ENCODE measurements at places on chromosomes 2 and 18.

DNA sequence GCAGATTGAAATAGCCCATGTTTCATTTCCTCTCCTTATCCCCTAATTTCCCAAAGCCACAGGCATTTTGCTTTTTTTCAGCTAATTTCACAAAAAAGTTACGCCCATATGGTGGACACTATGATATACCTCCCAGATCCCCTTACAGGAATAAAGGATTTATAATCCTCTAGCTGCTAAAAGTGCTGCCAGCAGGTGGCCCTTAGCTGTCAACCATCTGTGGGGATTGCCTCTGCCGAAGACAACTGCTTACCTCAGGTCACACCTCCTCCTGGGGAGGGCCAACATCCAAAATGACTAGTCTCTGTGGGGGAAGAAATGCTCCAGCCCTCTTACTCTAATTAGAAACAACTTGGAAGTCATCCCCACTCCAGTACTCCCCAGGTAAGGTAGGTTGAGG, 61.0 kb upstream of the EPB41L3 start:
- DNase-seq: no peak

- no peak for DNase-seq
Measured at GRCh38 chr2:60899892-60900249, 18.5 kb downstream of the REL start.

DNA sequence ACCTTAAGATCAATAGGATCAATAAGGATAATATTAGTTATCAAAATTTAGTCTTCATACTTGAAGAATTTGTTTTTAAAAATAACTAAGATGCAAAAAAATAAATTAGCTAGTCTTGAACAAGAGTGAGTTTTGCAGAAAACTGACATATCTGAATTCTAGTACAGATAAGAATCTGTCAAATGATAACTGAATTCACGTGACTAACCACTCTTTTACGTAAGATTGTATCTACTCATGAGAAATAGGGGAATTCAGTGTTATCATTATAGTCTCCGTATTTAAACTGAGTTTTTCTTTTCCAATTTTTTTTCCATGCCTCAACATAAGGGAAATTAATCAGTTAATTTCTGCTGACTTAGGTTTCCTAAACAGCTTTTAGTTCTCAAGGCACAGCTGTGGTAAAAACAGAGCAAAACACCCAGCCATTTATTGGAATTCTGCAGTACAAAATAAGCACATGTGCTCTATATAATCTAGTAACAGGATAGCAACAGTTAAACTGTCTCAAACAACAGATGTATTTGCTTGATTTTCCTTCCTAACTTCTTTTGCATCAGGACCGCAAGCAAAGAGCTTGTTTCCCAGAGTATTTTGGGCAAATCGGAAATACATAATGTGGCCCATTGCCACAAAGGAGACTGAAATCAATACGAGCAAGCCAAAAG, 19.1 kb downstream of the SLC40A1 start:
- DNase-seq: no peak

DNA sequence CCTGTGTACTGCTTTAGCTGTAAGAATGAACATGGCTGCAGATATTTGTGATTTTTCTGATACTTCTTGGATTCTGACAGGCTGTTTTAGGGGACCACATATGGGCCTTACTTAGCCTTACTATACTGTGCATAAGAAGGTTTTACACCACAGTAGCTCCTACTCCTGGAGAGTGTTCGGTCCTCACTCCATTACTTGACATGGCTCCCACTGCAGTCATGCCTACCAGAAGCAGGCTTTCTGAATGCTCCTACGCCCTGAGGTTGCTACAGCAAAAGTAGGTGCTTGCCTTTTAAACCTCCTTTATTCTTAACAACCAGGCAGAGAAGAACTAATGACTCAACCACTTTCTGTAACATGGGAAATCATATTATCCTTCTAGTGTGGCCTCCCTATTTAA, 125.2 kb upstream of the MAP2 start:
- no peak for DNase-seq

GRCh38 chr2:127105656-127106456, 1.1 kb downstream of the BIN1 start:
- peak; percentile 23 for DNase-seq

GRCh38 chr2:136115183-136115761, 2.7 kb downstream of the CXCR4 start:
- no peak for DNase-seq
